HTR-8/SVneo (cell line): ENCODE measurements at places on chromosomes 11 and 22.
A peak's percentile ranks its signal among the peaks of the same experiment; 100 is the strongest.

- DNase-seq: no peak
Observed at GRCh38 chr11:96317985-96318384, 25.0 kb downstream of the MAML2 start.

- DNase-seq: peak; percentile 53
Observed at GRCh38 chr11:12120031-12121008, 9.9 kb downstream of the MICAL2 start.

DNA sequence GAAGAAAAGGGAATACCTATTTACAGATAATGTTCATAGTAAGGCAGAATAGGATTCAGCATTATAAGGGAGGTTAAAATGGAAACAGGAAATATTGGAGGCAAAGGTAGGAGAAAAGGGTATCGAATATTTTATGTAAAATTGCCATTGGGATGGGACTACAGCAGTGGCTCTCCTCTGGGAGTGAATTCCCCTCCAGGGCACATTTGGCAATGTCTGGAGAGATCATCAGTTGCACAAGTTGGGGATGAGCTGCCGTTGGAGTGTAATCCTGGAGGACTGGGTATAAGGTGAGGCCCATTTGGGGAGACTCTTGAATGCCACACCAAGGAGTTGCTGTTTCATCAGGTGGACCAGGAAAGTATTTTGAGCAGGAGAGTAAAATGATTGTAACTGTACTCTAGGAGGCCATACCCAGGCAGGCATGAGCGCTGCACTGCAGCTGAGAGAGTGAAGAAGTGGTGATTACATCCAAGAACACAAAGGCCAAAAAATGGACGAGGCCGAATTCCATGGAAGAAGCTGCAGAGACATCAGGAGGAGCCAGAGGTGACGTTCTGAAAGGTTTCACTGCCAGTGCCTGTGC is 8.7 kb upstream of the ACRV1 start:
- no peak for DNase-seq

GRCh38 chr22:26287382-26288225 is 118.3 kb downstream of the SEZ6L start:
- DNase-seq: no peak

DNA sequence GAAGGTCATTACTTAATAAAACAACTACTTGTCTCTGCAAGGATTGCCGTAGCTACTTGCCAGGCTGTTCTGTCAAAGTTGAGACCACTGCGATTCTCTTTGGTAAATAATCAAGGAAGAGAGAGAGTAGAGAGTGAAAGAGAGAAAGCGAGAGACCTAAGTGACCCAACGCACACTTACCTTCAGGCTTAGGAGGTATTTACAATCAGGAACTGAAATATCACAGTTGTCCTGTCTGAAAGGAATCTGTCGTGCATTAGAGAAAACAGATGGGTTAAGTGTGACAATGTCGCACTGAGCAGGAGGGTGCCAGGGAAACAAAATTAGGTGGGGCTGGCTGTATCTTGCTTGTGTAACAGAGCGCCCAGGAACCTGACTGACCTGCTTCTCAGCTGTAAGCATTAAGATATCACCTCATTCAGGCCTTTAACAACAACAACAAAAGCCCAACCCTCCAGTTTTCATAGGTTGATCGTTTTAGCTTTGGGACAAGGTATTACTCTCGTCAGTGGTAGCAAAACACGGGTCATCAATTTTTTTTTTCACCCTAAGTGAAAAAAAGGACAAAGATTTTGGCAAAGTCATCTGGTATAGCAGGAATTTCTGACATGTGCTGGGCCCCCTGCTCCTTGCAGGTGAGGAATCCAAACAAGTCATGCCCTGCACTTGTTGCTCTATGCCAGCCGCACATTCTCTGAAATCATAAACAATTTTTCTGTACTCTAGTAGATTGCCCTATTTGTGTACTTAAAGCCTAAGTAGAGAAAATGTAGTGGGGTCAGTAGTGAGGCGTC is at the start of gene MUC15:
Gene MUC15 (minus strand): TSS at position 403 of the 794 bp plus-strand sequence. CDS start 5,169 bp downstream, outside the sequence.
- no peak for DNase-seq

- DNase-seq: no peak
Observed at GRCh38 chr22:39094717-39095389, 2.2 kb upstream of the APOBEC3H start.
